Fibroblast of skin of right quadriceps (primary cell): ENCODE measurements at places on chromosomes 1 and 21.
A peak's percentile ranks its signal among the peaks of the same experiment; 100 is the strongest.

- no peak for DNase-seq
Measured at GRCh38 chr1:21761052-21761451, 21.9 kb downstream of the USP48 start.

- no peak for DNase-seq
Measured at GRCh38 chr1:184695023-184695422, 59.6 kb downstream of the EDEM3 start.

- no peak for DNase-seq
Measured at GRCh38 chr1:225453797-225454648, 26.2 kb upstream of the LBR start.

DNA sequence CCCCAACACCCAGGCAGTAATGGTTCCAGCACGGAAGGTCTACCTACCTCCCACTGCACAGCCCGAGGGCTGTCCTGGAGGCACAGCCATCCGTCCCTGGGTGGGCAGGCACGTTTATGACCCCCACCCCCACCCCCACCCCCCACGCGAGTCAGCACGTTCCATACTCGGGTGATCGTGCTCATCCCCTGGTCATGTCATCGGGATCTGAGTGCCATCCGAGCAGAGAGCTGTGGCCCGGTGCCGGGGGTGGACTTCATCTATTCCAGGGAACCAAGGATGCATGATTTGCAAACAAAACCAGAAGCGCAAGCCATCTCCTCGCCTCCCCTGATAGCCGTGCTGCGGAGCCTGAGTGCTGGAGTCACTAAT lies 1.1 kb downstream of the TSPEAR start:
- DNase-seq: no peak

DNA sequence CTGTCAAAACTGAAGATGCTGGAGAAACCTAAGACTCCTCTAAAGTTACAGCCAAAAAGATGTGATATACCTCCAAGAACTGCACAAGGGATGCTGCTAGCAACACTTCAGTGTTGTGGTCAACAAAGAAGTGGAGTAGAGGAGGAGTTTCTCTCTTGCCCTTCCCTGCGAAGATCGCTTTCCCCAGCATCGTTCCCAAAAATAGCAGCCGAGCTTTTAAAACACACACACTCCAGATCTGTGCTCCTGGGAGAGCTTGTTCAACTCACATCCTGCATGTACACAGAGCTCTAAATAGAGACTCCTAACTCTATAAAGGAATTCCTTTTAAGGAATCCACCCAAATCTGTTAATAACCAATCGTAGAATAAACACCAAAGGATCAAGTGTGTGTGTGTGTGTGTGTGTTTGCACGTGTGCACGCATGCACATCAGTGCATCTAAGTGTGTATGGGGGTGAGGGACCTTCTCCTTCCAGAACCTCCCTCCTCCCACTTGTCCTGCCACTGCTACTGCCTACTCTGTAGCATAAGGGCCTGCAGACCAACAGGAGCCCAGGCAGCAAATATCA lies 58.5 kb downstream of the PSMG1 start:
- DNase-seq: peak; percentile 52

GRCh38 chr1:203028067-203028783 lies 1.9 kb downstream of the PPFIA4 start:
- no peak for DNase-seq

DNA sequence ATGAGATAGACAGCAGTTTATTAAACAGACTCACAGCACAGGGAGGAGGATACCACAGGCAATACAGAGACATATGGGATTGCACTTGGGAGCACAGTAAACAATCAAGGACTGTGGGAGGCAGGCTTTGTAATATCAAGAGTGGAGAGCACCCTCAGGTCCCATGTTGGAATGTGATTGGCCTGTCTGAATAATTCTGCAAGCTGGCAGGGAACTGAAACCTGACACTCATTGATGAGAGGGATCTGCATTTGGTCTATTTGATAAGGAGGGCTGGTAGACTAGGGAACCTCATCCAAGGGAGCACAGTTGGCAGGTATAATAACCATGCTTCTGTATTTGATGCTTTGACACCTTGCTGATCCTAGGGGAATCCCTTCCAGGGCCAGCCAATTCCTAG lies 69.9 kb upstream of the PRMT6 start:
- no peak for DNase-seq

GRCh38 chr1:96820107-96820506 lies 98.5 kb downstream of the PTBP2 start:
- no peak for DNase-seq

GRCh38 chr1:161382214-161383019 lies 14.7 kb upstream of the CFAP126 start:
- peak; percentile 63 for DNase-seq

GRCh38 chr1:32234792-32235191 lies 12.2 kb upstream of the FAM167B start:
- no peak for DNase-seq

GRCh38 chr1:48227165-48228013 lies 4.9 kb downstream of the SLC5A9 start:
- DNase-seq: no peak

DNA sequence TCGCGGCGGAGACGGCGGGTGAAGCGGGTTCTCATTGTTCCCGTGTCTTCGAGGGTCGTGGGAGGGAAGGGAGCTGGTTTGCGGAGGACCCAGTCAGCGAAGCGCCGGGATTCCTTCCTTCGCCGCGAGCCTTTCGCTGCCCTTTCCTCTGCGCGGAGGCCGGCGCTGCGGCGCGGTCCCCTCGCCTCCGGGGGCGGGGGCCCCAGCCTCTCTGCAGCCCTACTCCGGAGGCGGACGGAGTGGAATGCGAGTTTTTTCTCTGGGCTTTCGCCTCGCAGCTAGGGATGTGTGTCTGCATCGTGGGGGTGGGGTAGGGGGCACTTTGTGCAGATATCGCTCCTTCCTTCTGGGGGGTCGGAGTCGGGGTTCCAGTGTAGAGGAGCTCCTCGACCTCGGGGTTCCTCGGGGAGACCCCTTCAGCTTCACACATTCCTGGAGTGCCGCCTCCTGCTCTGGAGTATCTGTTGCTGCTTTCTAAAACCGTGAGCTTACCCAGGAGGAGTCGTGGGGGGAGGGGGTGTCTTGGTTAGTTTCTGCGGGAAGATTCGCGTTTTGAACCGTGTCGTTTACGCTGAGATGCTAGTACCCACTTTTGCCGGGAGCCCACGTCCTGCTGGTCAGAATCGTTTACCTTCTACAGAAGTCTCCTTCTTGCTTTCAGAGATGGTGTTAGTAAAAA lies 595 bp downstream of the RNF2 start:
- peak; percentile 28 for DNase-seq

DNA sequence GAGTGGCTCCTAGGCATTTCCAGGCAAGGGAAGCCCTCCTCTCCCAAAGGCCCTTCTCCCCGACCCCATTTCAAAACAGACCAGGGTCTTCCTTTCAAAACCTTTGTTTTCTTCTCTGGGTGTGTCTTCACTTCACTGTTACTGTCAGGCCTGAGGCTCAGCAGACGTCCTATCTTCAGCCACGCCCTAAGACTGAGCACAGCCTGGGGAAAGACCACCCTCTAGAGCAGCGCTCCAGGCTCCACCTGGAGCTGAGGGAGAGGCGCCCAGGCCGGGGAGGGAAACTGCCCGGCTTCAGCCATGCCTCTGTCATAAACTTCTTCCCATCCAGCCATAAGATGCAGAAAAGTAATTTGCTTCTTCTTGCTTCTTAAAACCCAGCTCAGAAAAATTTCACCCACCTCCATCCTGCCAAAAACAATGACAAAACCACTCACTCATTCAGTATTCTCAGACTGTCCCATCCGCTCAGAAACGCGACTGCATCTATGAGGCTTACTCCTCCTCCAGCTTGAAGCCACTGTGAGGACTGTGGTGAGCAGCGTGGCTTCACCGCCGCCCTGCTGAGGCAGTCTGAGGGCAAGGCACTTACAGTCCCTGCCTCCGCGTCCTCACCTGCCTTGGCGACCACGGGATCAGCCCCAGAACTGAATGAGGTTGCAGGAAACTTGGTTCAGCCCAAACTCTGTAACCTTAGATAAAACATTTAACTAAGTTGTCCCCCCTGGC lies 36.1 kb downstream of the VN1R5 start:
- DNase-seq: no peak

DNA sequence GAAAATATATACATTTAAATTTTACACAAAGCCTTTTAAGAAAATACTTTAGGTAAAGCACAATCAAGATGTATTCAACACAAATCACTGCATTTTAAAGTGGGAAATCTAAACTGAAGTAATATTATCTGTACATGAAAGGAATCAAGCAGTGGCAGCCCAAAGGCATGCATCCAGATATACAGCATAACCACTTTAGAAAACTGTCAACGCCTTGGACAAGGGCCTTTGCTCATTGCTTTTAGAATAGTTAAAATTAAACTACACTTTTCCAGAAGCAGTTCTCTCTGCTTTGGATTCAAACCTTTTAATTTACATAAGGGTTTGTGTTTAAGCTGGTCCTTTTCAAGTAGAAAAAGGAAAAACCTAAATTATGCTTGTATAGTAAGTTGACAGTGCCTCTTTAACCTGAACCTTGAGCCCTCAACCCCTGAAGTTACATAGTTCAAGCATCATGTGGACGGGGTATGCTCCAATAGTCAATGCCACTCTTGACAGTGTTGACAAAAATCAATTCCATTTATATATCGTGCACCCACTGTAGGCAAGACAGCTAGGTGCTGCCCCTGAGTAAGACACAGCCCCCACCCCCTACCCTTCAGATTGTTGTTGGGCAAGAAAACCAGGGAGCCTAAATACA lies 22.9 kb downstream of the TOR3A start:
- DNase-seq: no peak

DNA sequence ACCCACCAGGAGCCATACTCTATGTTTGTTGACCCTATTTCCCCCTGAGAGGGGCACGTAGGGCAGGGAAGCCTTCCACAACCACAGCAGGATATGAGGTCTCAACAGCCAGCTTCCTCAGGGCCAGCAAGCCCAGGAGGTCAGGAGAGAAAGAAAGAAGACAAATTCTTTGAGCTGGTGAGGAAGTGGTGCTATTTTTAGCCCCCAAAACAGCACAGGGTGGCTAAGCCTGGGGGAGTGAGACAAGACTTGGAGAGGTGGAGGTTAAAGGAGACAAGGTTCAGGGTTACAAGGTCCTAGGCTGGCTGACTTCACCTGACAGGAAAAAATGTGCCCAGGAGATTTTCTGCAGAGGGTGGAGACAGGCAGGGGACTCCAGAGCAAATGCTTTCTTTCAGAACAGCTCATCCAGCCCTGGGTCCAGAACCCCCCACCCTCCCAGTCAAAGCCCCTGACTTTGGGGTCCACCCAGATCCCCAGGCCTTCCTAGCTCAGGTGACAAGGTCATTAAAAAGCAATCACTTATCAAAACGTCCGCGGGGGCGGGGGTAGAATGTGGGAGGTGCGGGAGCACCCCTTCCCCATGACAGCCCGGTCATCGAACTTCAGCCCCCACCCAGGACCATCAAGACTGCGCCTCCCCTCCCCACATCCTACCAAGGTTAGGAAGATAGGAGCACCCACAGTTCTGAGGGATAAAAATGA lies 1.3 kb downstream of the SV2A start:
- DNase-seq: no peak

- peak; percentile 39 for DNase-seq
Measured at GRCh38 chr1:65606426-65606825, 186.0 kb downstream of the LEPR start.

GRCh38 chr21:34526618-34527290 lies 14.7 kb upstream of the KCNE1 start:
- DNase-seq: peak; percentile 100

DNA sequence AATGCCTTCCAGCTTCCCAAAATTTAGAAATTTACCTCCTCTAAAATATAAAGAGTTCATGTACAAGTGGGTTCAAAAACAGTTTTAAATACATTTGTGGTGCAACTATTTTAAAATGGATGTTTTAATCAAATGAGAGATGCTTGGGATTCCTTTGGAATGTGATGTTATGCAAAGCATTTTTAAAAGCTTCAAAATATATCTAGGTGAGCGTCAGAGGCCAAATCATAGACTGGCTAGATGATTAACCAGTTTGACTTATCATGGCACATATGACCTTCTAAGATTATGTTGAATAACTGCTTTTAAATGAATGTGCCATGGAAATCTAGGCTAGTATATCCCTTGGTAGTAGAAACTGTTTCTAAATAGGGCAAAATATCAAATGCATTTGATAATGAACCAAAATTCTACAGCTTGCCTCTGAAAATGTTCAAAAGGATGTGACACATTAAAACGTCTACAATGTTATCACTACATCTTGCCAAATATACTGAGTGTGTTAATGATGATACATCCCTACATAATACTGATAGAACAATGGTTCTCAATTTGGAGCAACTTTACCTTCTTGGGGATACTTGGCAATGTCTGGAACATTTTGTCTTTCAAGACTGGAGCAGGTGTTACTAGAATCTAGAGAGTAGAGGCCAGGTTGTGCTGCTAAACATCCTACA lies 650.9 kb upstream of the ADGRL2 start:
- DNase-seq: no peak

- DNase-seq: no peak
Measured at GRCh38 chr1:173403996-173404395, 73.1 kb upstream of the PRDX6 start.

GRCh38 chr1:89971600-89971999 lies 23.3 kb upstream of the ZNF326 start:
- DNase-seq: peak; percentile 25

GRCh38 chr1:77463216-77463615 lies 181.4 kb downstream of the AK5 start:
- DNase-seq: peak; percentile 57

- peak; percentile 13 for DNase-seq
Measured at GRCh38 chr1:100461222-100461621, 76.7 kb upstream of the GPR88 start.

DNA sequence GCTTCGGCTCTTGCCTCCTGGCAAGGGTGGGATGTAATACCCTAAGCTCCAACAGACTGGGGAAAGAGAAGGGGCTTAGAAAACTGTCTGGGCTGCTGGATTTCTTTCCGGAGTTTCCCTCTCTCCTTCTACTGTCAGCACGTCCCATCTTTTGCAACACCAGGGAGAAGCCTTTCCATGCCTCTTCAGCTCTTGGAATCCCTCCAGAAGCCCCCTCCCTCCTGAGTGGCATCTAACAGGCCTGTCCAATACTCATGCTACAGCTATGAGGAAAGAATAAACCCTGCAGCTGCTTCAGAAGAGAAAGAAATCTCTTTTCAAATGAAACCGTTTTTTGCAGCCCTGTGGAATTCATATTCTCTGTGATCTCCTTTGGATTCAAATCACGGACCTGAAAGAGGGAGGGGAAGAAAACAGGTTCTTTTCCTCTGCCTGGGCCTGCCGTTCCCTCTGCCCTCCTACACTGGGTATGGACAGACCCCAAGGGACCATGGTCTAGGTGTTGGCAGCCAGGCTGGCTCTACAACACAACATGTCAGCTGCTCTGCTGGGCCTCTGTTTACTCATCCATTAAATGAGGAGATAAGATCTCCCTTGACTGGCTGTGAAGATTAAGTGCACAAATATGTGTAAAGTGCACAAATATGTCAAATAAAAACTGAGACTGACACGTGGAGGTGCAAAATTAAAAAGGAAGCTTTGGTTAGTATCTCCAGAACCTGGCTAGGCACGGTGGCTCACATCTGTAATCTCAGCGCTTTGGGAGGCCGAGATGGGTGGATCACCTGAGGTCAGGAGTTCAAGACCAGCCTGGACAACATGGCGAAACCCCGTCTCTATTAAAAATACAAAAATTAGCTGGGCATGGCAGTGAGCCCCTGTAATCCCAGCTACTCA lies 6.0 kb upstream of the CAPN2 start:
- peak; percentile 97 for DNase-seq

GRCh38 chr1:241447031-241447644 lies 72.4 kb downstream of the FH start:
- DNase-seq: no peak
